ENCODE measurements at places on chromosomes 2 and 18.
A peak's percentile ranks its signal among the peaks of the same experiment; 100 is the strongest.

- DNase-seq = no peak
Observed at GRCh38 chr2:78245394-78246135, 723.4 kb upstream of the LRRTM4 start.

- no peak for DNase-seq
Observed at GRCh38 chr2:218894151-218894879, 13.7 kb downstream of the WNT10A start.

DNA sequence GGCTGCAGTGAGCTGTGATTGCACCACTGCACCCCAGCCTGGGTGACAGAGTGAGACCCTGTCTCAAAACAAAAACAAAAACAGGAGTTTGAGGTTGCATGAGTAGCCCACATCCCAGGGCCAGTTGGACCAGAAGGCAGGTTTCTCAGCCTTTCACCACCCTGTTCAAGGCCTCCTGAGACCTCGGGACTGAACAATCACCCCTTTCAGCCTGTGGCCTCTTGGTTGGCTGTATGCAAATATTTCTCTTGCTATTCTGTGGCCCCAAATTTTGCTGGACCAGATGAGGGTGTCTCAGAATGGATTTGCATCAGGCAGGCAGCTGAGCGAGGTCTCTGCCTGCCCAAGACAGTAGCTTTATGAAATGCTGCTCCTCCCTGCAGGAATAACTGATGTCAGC lies 56.9 kb downstream of the DPYSL5 start:
- DNase-seq = no peak

DNA sequence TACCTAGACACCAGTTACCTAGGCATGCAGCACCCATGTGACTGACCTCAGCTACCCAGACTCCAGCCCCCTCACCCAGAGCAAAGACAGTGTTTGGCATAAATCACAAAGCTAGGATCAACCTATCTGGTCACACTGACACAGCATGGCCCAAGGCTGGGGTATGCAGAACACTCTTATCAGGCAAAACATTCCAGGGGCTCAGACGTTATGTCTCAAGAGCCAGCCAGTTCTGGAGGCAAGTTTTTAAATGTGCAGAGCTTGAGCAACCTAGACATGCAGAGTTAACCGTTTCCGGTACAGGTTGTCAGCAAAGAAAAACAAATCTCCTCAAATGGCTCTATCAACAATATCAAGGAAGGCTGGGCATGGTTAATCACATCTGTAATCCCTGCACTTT lies 92.8 kb downstream of the AP1S3 start:
- peak; percentile 71 for DNase-seq

DNA sequence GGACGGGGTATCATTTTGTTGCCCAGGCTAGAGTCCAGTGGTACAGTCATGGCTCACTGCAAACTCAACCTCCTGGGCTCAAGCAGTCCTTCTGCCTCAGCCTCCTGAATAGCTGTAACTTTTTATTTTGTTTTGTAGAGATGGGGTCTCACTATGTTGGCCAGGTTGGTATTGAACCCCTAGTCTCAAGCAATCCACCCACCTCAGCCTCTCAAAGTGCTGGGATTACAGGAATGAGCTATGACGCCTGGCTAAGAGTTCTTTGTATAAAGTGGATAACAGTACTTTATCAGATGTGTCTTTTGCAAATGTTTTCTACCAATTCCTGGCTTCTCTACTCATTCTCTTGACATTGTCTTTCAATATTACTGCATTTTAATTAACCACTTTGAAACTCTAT lies 17.1 kb upstream of the NT5DC4 start:
- DNase-seq = no peak

GRCh38 chr2:4962419-4962818 lies 729.8 kb upstream of the SOX11 start:
- DNase-seq = no peak

DNA sequence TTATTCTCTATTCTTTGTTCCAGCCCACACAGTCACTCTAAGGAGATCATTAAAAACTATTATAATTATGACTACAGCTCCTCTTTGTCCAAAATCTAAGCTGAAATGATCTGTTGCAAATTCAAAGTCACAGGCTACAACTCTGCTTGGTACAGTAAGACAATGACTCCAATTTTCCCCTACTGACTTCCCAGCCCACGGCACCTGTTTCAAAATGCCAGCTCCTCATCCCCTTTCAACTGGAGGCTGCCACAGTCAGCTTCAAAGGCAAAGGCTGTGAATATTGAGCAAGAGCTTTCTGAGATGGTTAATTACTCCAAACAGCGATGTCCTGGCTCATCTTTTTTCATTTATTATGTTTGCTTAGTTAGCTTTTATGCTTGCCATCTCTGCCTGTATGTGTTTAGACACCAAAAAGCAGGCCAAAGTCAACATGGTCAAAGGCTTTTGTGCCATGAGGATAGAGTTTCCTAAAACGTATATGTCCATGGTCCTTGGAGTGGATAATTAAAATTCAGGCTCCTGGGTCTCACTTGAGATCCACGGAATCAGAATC lies 141.1 kb downstream of the DOCK10 start:
- DNase-seq = no peak

- DNase-seq = no peak
Observed at GRCh38 chr2:171837736-171838135, 56.3 kb downstream of the SLC25A12 start.

- no peak for DNase-seq
Observed at GRCh38 chr2:27108221-27108620, 10.7 kb downstream of the CGREF1 start.

DNA sequence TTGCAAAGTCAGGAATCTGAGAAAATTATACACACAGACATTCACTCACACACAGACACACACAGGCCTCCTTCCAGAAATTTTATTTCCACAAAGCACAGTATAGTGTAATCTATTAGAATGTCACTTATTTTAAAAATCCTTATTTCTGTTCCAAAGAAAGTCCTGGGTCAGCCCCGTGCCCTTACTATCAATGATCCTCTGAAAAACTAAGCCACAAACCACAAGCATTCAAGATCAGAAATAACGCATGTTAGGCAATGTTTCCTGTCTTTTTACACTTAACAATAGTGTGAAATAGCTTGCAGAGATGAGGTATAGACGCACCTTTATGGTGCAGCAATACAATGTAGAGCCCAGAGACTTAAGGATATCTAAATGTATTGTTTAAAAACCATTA lies 25.8 kb downstream of the TBC1D8 start:
- no peak for DNase-seq

DNA sequence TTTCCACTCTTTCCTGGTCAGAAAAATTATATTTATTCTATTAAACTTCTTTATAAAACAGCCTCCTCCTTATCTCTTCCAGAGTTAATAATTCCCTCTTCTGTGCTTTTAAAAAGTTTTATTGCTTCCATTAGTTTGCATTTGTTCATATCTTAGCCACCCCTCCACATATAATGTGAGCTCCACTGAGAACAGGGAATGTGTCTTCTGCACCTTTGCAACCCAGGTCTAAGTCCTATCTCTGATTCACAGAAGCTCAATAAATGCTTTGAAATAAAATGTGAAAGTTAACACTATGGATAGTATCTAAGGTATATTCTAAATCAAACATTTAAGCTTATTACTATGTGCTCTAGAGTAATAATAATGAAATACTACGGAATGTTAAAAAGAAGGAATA lies 9.3 kb upstream of the LRATD1 start:
- DNase-seq = no peak

DNA sequence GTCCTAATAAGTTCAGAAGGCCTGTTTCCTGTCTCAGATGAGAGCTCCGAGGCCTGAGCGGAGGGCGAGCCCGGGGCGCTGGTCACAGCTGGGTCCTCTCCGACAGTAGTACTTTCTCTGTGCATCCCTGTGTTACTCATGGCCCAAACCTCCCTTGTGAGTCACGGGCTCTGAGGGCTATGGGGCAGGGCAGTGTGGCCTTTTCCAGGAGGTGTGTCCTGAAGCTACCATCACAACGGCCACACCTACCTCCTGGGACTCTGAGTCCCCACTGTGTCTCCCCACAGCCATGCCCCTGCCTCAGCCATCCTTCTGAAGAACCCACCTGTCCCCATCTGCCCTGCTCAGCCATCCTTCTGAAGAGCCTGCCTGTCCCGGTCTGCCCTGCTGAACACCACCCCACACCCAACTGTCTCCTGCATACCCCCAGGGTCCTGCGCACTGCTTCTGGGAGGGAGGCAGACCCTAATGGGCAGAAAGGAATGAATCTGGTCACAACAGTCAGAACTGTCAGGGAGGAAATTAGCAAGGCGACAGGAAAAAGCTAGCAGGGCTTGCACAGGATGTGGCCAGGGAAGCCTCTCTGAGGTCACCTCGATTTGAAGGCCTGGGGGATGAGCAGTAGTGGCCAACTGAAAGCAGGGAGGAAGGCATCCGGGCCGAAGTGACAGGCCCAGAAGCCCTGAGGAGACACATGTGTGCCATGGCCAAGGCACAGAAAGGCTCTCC lies 145.4 kb upstream of the RIOK3 start:
- DNase-seq = peak; percentile 83

- DNase-seq = no peak
Observed at GRCh38 chr18:55483266-55483871, 104.6 kb downstream of the TCF4 start.

DNA sequence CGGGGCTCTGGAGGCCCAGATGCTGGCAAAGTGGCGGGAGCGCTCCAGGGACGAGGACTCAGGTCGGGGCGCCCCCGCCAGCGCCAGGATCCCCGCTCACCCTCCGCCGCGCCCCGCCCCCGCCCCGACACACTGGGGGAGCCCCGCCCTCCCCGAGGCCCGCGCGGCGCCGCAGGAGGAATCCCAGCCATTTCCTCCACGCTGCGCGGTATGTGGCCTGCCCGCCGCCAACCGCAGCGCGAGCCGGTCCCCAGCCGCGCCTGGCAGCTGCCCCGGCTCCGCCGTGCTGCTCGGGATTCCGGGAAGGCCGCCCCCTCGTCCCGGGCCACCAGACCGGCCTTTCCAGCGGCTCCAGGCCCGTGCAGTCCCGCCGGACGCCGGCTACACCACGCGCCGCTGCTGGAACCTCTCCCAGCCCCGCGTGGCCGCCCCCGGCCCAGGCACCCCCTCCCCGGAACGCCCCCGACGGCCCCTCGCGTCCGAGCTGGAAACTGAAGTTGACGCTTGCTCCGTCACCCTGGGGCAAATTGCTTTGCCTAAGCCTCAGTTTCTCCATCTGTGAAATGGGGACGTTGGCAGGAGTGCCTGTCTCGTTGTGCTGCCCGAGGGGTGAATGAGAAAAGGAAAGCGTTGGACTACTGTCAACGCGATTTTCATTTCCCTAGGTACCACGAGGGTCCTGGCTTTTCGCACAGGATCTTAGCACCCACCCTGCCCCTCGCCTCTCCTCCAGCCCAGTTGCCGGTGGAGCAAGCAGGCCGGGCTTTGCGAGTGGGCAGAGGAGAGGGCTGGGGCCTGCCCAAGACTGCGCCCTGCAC lies 53.6 kb downstream of the PKDCC start:
- peak; percentile 88 for DNase-seq

DNA sequence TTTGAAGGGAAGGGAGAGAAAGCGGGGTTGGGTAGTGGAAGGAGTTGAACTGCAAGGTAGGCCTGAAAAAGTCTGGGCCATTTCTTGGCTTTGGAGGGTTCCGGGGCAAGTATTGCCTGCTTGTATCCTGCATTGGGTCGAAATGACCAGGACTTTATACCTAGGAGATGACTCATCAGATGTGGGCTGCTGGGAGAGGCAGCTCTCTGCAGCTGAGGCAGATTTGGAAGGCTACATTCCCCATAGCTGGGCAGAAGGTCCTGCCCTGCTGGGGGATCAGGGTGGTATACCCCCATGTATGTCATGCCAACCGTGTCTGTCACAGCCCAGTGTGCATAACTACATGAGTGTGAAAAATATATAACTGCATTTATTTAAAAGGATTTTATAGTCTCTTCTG lies 171.8 kb upstream of the SPRED2 start:
- DNase-seq = peak; percentile 14

DNA sequence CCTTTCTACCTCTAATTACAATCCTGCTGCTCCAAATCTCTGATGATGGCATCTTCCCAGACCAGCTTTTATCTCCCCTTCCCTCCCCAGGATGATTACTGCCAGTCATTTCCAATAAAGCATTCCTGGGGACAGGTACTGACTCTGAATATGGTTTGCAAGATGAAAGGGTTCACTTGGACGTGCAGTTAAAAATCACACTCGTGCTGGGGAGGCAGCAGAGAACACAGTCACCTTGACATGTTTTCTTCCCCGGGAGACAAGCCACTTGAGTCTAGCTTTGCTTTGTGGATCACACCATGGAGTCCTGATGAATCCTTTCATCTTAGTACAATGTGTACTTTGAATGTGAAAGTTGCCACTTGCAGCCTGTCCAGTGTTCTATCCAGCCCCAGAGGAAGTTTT lies 175.0 kb downstream of the ALPK2 start:
- DNase-seq = no peak

DNA sequence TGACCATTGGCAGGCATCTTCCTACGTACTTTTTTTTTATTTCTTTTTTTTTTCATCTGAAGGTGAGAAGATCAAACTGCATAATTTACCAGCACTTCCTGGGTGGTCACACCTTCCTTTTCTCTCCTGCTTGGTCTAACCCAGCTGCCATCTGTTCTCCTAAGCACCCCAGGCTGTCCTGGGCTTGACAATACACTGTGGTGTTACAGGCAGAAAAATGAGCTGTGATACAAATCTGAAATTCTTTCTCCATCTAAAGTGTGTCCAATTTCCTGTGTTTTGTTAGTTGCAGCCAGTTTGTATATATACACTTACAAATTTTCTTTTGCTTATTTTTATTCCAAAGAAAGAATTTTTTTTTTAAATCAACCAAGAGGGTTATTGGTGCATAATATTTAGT lies 786.0 kb upstream of the ZEB2 start:
- DNase-seq = no peak

DNA sequence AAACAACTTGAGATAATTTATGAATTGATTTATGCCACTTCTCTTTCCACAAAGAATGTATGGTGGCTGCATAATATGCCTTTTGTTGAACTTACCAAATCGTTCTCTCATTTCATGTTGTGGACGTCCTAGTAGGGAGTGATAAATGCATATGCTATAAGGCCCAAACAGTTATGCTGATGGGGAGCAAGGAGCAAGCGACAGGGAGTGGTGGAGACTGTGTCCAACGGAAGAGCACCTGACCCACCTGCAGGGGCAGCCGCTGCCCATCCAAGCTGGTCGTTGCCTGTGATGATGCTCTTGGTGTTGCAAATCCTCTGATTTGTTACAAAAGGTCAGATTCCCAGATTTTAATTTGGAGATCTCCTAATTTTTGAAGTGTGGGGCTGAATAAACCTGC lies 31.0 kb upstream of the MGAT4A start:
- DNase-seq = no peak

GRCh38 chr2:130289780-130290179 lies 52.9 kb upstream of the IMP4 start:
- no peak for DNase-seq

DNA sequence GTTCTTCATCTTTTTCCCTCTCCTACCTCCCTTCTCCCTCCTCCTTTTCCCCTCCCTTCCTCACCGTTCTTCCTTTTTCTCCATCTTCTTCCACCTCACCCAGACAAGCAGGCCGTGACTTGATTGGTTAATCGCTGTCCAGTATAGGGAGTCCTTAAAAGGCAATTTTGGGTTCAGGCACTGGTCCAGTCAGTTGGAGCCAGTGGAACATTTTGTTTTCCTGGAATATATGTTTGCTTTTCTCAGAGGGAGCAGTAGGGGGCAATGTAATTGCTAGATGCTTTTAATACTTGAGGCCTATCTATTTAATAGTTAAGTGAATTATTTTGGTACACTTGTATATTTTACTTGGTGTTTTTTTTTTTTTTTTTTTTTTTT lies 15.0 kb downstream of the ELAC1 start:
- DNase-seq = no peak

- DNase-seq = peak; percentile 27
Observed at GRCh38 chr2:163734881-163735684, 725 bp downstream of the FIGN start.

- no peak for DNase-seq
Observed at GRCh38 chr2:71813315-71813714, 334.3 kb downstream of the CYP26B1 start.

- DNase-seq = peak; percentile 9
Observed at GRCh38 chr18:36636237-36636817, 192.5 kb downstream of the TPGS2 start.
